Substantia nigra (tissue), 51 donors: ENCODE measurements at places on chromosomes 3 and 15.

DNA sequence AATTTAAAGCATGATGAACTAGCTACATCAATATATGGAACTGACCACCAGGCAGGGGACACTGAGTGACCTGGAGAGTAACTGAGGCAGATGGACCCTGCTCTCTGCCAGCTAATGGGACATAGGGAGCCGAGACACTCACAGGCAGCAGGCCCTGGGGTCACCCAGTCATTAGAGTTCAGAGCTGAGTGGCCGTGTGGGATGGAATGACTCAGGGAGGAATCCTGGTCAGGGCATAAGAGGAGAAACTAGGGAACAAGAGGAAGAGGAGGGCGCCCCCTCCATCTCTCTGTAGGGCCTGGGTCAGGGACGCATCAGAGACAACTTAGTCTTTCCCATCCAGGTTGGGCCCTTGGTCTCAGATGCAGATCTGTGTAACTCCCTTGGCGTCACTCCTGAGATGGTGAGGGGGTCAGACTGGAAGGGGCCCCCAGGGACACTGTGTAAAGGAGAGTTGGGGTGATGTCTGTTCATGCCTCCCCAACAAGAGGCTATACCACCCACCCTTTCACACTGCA lies 39.8 kb downstream of the CCDC12 start:
- no peak for DNase-seq

- no peak for DNase-seq
These were observed 184.9 kb downstream of the SOX2 start for GRCh38 chr3:181896605-181897004.

GRCh38 chr3:54861248-54862067 lies 66.4 kb downstream of the LRTM1 start:
- no peak for DNase-seq

- no peak for DNase-seq
These were observed 21.5 kb upstream of the TMEM45A start for GRCh38 chr3:100470951-100471350.

DNA sequence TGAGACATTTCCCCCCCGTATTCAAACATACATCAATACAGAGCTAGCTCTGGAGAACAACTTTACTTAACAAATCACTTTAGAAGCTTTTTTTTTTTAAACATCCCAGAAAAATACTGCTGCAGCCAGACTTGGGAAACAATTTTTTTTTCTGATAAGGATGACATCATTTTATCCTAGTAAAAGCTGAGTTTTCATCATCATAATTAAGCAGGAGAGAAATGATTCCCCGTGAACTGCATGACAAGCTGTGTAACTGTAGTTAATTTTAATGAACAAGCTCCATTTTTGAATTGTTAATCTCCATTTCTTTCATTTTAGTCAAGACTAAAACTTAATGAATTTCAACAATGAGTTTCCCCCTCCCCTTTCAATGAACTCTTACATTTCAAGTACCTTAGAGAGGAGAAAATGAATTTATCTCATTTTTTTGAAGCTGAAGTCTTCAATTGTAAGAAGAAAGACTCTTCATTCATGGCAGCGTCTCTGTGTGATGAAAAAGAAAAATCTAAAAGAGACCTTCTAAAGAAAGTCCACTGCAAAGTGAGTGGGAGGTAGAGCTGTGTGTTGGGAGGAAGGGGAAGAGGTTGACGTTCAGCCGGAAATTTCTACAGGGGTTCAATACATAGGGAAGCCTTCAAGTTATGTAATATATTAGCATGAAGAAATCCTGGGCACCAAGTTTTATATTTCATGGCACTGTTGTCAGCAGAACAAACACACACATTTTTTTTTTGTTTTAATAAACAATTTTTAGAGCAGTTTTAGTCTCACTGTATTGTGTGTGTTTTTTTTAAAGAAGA lies 31.7 kb downstream of the HES1 start:
- DNase-seq, result no peak

DNA sequence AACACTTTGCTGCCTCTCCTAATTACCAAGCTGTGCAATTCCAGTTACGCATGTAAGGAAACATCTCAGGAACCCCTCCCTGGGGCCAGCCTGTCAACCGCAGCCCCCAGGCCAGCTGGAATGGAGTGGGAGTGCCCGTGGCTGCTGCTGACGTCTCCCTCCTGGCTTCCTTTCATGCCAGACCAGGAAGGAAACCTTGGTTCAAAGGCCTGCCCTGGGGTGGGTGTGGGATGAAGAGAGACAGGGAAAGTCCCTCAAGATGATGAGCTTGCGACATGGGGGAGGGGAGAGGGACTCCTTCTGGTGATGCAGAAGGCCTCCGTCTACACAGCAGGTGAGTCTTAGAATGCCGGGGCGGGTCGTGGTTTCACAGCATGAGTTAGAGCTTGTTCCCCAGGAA lies 11.4 kb upstream of the CYP11A1 start:
- no peak for DNase-seq

DNA sequence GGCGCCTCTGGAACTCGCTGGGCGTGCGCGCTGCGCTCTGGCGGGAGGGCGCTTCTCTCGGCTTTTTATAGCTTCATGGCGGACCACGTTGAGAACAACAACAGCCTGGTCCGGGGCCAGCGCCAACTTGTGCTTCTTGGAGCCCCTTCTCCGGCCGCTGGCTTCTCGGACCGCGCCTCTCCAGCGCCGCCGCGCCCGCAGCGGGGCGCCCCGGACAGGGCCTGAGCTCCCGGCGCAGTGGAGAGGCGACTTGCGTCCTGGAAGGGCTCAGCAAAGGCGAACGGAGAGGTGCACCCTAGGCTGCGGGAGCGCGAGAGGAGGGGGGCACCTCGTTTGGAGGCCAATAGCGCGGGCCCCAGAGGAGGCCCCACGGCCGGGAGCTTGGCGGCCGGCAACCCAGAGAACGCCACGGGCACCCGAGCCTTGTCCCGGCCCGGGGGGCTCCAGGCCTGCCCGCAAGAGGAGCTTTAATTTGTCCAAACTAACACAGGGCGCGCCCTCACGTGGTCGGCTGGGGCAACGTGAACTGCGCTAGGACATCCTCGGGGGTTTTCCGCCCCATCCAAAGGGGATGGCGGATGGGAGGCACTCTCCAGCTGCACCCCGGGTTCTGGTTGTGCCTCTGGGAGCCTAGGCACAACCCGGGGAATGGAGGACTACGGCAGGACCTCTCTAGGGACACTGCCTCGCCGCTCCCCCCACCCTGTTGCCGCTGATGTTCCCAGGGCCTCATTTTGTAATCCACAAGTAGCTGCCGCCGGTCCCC lies 37.8 kb downstream of the HMCES start:
- peak; percentile 77 for DNase-seq

DNA sequence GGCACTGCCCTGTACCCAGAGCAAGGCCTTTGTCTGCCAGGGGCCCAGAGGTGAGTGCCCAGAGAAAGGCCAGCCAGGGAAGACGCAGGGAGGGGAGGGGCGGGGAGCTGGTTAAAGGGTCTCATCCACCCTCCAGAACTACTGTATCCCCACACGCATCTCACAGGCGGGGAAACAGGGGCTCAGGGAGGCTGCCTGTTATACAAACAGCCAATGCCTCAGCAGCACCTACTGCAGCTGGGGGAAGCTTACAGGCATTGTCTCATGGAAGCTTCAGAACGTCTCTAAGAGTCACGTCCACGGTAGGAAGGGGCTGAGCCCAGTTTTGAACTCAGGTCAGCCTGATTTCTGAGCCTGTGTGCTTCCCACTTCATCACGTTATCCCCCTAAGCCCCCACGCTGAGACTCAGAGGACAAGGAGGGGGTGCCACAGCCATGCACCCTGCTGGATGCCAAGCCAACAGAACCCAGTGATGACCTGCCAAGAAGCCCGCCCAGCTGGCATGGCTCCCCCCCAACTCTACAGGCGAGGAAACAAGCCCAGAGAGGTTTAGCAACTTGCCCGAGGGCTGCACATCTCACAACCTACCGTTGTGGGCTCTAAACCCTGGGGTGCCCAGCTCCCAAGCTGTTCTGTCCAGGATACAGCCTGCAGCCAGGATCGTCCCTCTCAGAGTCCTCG lies 54.5 kb downstream of the IQSEC1 start:
- DNase-seq, result no peak

DNA sequence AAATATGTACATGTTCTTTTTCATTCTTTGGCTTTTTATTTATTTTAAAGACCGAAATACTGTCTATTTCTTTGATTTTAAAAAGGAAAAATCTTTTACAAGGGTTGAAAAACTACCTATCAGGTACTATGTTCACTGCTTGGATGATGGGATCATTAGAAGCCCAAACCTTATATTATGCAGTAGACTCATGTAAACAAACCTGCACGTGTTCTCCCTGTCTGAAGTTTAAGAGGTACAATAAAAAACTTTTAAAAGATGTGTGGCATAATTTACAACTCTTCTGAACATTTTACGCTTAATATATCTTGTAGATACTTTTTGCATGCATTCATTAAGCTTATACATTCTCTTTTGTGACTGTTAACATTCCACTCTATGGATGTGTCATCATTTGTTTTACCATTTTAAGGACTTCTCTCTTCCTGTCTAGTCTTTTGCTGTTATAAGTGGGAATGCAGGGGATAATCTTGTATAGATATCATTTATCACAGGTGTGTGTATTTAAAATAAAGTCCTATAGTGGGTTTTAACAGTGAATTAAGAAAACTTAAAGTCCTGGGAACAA lies 6.2 kb downstream of the MGA start:
- no peak for DNase-seq
